ENCODE measurements at places on chromosomes 1 and 21.

- DNase-seq, result no peak
Observed at GRCh38 chr1:109785446-109786111, 21.9 kb upstream of the EPS8L3 start.

- DNase-seq, result no peak
Observed at GRCh38 chr1:2412773-2413494, 570 bp upstream of the PEX10 start.

DNA sequence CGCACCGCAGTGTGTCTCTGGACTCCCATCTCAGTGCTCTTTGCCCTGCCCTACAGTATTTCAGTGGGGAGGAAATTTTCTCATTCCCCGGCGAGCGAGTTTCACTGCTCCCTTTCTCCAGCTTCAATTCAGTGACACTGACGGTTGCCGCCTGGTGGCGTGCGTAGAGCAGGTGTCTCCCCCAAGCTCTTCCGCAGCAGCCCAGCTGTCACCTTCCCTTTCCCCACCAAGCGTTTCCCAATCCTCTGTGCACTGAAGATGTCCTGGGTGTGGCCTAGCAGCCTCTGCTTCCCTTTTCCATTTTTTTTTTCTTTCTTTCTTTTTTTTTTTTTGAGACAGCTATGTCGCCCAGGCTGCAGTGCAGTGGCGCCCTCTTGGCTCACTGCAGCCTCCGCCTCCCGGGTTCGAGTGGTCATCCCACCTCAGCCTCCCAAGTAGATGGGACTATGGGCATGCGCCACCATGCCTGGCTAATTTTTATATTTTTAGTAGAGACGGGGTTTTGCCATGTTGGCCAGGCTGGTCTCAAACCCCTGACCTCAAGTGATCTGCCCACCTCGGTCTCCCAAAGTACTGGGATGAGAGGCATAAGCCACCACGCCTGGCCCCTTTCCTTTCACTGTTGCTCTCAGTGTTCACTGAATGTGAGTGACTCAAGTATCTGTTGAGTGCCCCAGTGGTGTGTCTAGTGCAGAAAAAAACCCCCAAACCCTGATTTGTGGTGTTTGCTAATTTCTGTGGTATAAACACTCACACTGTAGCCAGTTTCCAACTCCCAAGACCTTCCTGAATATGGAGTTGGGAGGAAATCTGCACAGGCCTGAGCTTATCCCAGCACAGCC is 30.1 kb downstream of the TNFRSF1B start:
- DNase-seq, result no peak

GRCh38 chr1:45002650-45003645 is 8.2 kb downstream of the HECTD3 start:
- DNase-seq, result no peak

DNA sequence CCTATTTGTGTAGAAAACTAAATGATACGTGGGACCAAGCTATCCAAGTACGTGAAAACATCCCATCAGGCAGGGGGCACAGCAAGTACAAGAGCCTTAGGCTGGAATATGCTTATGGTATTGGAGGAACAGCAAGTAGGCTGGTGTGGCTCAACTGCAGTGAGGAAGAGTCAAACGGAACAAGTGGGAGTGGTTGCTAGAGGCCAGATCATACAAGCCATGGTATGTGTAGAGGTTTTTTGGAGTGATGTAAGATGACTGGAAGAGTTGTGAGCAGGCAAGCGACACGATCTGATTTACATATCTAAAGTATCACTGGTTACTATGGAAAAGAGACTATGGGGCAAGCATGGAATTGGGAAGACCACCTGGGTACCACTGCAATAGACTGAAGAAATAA is 27.8 kb downstream of the ELK4 start:
- no peak for DNase-seq

DNA sequence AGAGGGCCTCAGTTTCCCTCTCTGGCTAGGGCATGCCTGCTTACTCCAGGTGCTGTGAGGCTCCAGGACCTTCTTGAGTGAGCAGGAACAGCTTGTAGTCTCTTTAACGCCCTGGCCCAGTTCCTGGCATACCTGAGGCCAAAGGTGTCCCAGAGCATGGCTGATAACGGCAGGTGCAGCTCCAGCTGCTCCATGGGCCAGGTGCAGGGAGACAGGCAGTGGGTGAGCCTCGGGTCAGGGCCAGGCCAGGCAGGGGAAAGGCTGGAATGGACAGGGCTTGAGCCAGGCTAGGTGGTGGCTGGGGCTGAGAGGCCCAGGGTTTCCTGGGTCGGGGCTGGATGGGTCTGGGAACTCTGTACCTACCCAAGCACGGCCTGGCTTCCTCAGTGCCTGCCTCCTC is 18.3 kb downstream of the EDN2 start:
- no peak for DNase-seq

- no peak for DNase-seq
Observed at GRCh38 chr1:61344696-61345095, 262.3 kb downstream of the NFIA start.

DNA sequence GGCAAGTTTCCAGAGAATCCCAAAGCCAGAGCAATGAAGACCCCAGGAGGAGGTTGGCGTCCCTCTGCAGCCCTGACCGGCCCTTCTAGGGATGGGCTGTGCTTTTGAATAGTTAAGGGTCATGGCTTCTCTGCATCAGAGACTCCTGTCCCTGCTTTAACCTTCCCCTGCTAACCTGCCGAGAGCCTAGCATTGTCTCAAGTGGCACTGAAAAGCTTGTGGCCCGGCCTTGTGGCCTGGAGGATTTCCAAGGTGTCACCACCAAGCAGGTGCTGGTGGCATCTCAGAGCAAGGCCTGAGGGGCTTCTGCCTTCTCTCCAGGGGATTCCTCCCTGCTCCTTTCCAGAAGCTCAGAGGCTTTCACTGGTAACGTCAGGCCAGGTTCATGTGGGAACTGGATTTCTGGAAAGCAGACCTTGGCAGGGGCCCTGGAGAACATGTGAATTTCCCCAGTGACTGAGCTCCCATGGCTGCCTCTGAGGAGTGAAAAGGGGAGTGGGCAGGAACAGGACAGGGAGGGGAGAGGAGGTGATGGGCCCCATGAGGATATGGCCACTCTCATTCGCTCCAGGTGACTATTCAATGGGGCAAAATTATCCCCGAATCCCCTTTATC is 409.9 kb downstream of the PTPRU start:
- no peak for DNase-seq

All from activated CD8-positive, alpha-beta T cell treated with anti-CD3 and anti-CD28 coated beads for 36 hours (primary cell).